CD4-positive, alpha-beta T cell treated with Interleukin-4 for 1 hour (primary cell): ENCODE measurements at places on chromosomes 2 and 18.

DNA sequence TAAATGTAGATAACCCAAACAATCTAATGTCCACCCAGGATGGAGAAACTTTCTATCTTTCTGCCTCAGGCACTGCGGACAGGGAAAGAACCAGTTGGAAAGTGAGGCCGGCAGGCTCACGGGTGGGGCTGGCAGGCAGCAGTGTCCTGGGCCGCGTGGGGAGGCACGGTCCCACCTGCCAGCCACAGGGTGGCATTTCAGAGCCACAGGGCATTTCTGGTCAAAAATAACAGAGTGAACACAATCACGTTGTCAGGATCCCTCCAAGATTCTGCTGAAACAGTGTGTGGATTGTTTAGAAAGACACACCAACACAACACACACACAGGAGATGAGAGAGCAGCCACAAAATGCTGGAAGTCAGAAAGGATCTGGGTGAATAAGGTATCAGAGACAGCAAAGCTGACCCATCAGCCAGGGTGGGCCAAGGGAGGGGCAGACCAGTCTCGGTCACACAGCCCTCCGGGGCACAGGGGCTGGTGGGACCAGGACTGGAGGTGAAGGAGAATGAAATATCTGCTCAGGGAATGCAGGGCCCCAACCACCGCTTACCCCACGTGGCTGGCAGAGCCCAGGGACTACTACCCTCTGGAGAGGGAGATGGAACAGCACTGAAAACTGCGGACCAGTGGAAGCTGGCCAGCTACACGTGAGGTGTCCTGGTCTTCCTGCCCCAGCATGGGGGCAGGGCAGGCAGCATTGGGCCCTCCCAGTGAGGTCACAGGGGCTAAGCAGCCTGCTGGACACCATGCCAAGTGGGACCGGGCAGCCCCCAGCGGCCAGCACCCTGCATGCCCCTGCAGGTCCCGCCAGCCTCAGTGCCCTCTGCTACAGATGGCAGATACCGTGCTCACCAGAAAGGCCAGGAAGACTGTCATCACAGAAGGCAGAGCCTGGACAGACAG, 173.9 kb downstream of the HDAC4 start:
- DNase-seq: peak; percentile 9

- DNase-seq: no peak
Measured at GRCh38 chr18:77702686-77703085, 453.0 kb downstream of the GALR1 start.

- no peak for DNase-seq
Measured at GRCh38 chr2:127784965-127785518, 25.9 kb downstream of the WDR33 start.

DNA sequence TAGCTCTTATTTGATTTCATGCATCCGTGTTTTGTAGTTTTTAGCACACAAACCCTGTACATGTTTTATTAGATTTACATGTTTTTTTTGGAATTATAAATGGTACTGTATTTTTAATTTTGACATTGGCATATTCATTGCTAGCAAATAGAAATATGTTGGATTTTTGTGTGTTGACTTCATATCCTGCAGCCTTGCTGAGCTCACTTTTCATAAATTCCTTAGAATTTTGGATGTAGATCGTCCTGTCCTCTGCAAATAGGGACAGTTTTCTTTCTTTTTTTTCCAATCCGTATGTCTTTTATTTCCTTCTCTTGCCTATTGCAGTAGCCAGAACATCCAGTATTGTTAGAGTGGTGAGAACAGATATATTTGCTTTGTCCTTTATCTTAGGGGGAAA, 46.7 kb upstream of the GPR17 start:
- no peak for DNase-seq

DNA sequence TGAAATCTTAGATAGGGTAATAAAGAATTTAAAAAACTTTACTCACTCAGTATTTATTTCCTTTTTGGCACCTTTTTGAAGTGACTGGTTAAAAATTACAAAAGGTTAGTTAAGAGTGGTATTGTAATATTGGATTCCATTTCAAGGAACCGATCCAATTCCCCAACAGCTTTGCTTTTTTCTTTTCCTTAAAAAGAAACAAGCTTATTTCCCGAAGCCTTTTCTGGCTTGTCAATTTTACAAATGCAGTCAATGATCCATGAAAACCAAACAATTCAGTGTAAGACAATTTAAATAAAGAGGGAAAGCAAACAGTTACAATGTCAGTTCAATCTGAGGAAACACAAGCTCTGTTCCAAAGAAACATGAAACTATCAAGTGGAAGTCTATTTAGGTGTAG, 200.2 kb downstream of the RIT2 start:
- DNase-seq: no peak

DNA sequence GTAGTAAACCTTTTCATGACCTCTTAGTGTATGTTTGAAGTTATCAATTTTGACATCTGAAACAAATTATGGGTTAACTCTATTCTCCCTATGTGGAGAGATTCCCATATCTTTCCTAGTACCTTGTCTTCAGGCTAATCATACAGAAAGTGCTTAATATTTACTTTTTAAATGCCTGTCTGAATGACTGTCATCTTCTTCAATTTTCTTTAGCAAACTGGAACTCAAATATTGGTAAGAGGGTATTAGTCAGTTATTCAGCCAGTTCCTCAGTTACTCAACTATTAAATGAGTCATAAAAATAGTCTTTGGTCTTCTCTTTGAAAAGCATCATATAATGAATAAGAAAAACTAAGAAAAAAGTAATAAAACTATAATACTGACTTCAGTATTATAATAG, 1038.0 kb upstream of the PIK3C3 start:
- no peak for DNase-seq

- DNase-seq: no peak
Measured at GRCh38 chr2:214489702-214490101, 78.8 kb downstream of the VWC2L start.

GRCh38 chr2:223451-223850, 40.4 kb downstream of the SH3YL1 start:
- DNase-seq: no peak

- peak; percentile 15 for DNase-seq
Measured at GRCh38 chr2:27494944-27495554, at the start of gene FNDC4. TSS of gene FNDC4 (minus strand) at chr2:27495200. CDS start at chr2:27494679, 521 bp downstream.

- DNase-seq: no peak
Measured at GRCh38 chr2:196949116-196949515, 22.6 kb upstream of the PGAP1 start.

DNA sequence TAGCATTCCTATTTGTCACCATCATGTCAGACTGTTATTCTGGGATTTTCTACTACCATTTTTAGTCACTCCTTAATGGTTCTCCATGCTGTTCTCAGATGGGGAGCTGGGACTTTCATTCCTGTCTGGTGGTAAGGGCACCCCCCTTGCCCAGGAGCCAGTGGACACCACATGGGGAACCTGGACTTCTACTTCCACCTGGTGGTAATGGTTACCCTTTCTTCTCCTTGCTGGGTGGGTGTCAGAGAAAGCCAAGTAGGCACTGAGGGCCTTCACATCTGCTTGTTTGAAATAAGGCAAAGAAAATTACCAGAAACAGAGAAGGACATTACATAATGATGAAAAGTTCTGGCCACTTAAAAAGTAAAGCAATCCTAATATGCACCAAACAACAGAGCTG, 239.8 kb downstream of the FHOD3 start:
- no peak for DNase-seq

GRCh38 chr2:1154710-1155594, 204.3 kb downstream of the SNTG2 start:
- DNase-seq: no peak

GRCh38 chr2:177675350-177675821, 282.8 kb downstream of the AGPS start:
- no peak for DNase-seq

DNA sequence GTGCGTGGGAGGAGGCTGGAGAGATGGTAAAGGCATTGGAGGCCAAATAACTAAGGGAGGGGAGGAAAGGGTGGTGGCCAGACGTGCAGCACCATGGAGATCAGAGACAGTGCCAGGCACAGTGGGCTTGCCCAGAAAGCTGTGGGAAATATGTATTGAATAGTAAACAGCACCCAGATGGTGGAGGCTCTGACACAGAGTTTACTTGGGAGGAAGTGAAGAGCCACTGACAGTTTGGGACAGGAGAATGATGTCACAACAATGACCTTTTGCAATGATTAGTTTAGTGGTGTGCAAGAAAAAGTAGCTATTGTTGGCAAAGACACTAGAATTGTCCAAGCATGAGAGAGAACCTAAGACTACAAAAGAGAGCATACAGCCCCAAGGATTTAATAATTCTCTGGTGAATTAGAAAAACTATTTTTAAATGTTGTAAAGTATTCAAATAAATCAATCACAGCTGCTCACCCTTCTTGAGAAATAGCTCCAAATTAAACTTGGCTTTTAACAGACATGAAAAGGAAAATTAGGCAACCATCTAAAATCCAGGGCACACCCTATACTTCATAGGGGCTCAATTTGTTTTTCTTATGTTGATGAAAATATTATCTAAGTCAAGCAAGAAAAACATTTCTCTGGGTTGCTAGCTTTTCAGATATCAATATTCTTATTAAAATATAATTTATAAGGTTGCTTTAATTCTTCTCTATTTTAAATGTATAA, 458.7 kb upstream of the HNRNPA3 start:
- DNase-seq: no peak

GRCh38 chr2:145411493-145411892, 891.6 kb upstream of the ZEB2 start:
- peak; percentile 19 for DNase-seq

DNA sequence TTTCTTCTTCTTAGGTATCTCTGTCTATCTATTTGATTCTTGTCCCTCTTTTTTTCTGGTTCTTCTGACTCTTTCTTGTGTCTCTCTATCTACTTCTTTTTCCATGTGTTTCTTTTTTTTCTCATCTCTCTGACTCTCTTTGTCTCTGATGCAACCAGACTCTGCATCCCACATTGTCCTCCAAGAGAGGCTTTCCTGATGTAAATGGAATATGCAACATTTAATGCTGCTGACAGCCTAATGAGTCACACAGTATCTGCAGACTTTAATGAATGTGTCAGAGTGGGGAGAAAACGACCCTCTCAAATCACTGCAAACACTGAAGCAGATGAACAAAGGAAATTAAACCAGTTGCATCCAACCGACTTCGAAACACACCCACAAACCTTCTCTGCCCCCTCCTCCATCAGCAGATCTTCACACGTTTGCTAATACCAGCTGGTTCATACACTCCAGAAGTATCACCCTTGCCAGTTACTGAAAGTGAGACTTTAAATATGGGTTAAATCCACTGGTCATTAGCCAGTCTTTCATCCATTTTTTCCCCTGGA, 351.5 kb downstream of the TXNL1 start:
- no peak for DNase-seq

- DNase-seq: no peak
Measured at GRCh38 chr18:55908901-55909366, 320.9 kb upstream of the TCF4 start.

- no peak for DNase-seq
Measured at GRCh38 chr2:133810559-133810958, 242.3 kb upstream of the NCKAP5 start.

DNA sequence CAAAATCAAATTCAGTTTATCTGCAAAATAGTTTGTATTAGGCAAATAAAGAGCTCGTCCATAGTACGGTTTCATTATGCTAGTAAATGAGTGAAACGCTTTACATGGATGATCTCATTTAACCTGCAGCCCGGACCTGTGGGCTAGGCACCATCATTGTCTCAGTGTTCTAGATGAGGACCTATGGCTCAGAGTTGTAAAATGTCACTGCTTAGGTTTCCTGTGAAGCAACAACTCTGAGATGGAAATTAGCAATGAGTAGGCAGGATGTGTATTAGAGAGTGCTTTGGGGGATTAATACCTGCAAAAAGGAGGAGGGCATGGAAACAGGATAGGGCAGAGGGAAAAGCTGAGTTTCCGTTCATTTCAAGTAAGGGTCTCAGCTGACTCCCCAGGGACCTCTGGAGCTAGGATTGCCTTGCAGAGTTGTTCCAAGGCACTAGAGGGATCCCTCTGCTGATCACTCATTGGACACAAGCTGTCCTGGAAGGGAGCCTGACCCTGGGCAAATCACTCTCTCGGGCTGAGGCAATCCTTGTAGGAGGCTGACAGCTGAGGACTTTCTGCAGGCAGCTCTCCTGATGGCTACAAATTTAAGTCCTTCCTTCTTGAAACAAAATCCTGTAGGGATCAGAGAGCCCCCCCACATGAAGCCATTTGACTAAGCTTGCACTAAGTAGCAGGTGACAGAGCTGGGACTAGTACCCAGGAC, 58.8 kb upstream of the SIX2 start:
- DNase-seq: no peak

GRCh38 chr2:143504397-143504796, 375.2 kb downstream of the ARHGAP15 start:
- DNase-seq: no peak

- no peak for DNase-seq
Measured at GRCh38 chr2:26144031-26144430, 28.9 kb upstream of the GAREM2 start.

DNA sequence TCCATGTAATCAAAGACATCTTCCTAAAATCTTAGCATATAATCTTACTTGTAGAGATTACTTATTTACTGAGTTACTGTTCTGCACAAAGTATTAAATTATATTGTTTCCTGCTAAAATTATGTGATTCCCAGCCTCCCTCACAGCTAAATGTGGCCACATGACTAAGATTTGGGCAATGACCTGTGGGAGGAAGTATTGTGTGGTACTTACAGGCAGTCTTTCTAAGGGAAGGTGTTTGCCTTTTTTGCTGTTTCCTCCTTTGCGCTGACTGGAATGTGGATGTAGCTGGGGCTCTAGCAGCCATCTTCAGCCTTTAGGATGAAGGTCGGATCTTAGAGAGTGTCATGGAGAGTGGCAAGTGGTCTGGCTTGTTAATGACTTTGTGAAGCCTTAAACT, 146.3 kb upstream of the APCDD1 start:
- DNase-seq: no peak

- no peak for DNase-seq
Measured at GRCh38 chr2:183031911-183032794, 6.1 kb downstream of the NCKAP1 start.

GRCh38 chr2:1613731-1614354, 130.5 kb downstream of the PXDN start:
- no peak for DNase-seq

GRCh38 chr2:60100034-60100433, 453.4 kb downstream of the BCL11A start:
- DNase-seq: no peak

GRCh38 chr2:181991171-181991885, 5.7 kb downstream of the PPP1R1C start:
- DNase-seq: peak; percentile 15

- no peak for DNase-seq
Measured at GRCh38 chr2:231707625-231707926, 749 bp upstream of the PTMA start.

DNA sequence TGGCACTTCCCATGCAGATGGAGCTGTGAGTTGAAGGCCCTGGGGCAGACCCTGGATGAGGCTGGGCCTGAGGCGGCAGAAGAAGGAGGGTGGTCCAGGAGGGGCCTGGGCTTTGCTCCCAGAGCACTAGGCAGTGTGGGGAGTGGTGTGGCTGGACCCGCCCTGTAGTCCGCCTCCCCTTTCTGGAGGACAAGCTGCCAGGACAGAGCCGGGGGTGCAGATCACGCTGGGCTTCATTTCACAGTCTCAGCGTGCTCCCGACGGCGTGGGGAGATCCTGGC, 49.8 kb downstream of the PTGR3 start:
- no peak for DNase-seq

GRCh38 chr2:69643602-69644505, at the start of gene AAK1:
TSS of gene AAK1 (minus strand) at chr2:69643739. CDS start at chr2:69643040, 699 bp downstream.
- DNase-seq: peak; percentile 85

- no peak for DNase-seq
Measured at GRCh38 chr2:51387235-51387634, 355.3 kb upstream of the NRXN1 start.

GRCh38 chr2:241443486-241444223, 64.7 kb downstream of the STK25 start:
- peak; percentile 85 for DNase-seq
